Subcutaneous adipose tissue (tissue), 4 donors: ENCODE measurements at places on chromosomes 2 and 18. TPM values are rescaled to one million over a fixed set of nuclear protein-coding genes. Genes with fewer than 3 reads are reported as not detected.

SPC25 gene
- not detected for total RNA-seq

MERTK gene
- total RNA-seq, result 32.4 TPM

SLC4A5 gene
- 2.2 TPM for total RNA-seq

RAB6C gene
- not detected for total RNA-seq

XIRP2 gene
- total RNA-seq, result not detected
